ENCODE measurements at places on chromosomes 3 and 15.
A peak's percentile ranks its signal among the peaks of the same experiment; 100 is the strongest.

- DNase-seq, result no peak
Observed at GRCh38 chr15:80052597-80053304, 6.7 kb upstream of the ZFAND6 start.

GRCh38 chr3:159910991-159911663 is 77.5 kb upstream of the IL12A start:
- peak; percentile 13 for DNase-seq

- no peak for DNase-seq
Observed at GRCh38 chr3:187227658-187228258, 30.5 kb downstream of the RTP1 start.

DNA sequence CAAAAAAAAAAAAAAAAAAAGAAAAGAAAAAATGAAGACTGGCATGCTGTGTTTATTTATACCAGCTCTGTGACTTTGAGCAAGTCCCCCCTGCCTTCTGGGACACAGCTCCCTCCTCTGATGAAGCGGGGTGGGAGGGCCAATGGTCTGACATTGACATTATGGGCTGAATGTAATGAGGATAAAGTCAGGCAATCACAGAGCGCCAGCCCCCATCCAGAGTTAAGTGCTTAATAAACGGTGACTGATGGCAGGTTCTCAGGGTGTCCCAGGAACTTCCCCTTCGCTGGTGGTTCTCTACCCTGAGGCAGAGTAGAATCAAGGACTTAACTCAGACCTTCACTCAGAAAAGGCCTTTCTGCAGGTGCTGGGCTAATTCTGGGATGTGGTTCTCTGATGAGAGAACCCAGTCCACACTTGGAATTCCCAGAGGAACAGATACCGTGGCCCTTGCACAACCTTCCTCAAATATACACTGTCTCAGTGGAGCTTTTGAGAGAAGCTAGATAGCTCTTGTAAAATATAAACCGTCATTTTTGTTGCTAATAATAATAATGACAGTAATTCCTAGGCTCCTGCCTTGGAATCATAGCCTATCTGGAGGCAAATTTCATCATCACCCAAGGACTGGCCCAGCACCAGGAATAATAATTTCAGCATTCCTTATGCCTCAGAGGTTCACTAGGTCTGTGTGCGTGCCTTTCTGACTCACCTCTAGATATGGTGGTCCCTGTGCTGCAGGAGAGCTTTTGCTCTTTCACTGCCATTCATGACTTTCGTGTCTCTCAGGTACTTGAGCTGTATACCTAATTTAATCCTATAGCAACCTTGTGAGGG is 115.8 kb downstream of the RPLP1 start:
- DNase-seq, result no peak

- no peak for DNase-seq
Observed at GRCh38 chr15:97941572-97941971, 18.9 kb upstream of the ARRDC4 start.

- peak; percentile 38 for DNase-seq
Observed at GRCh38 chr3:134486577-134487041, 752 bp downstream of the CEP63 start.

- DNase-seq, result no peak
Observed at GRCh38 chr3:39850716-39851032, 41.3 kb downstream of the MYRIP start.

- peak; percentile 13 for DNase-seq
Observed at GRCh38 chr3:35908366-35909232, 269.3 kb downstream of the ARPP21 start.

DNA sequence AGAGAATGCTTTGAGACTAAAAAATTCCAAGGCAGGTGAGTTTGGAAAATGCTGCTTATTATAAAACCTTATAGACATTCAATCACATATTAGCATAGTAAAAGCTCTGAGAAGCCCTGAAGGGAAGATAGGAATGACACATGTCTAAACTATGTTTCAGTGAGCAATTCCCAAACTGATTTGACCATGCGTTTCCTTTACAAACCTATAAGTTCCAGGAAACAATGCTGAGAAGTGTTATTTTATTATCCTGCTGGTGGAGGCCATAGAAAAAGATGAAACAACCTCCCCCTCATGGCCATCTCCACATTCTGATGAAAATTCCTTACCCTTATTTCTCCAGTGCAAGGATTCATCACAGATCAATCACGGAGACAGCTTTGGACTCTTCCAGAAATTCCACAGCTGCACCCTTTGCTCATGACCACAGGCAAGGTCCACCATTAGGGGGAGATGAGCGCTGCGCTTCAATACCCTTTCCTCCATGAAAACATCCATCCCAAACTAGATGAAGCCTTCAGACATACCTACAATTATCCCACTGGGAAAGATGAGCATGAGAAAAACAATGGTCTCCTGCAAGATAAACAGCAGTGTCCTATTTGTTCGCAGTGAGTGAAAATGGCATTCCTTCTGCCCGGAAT is 372.1 kb downstream of the MAGI1 start:
- DNase-seq, result no peak

DNA sequence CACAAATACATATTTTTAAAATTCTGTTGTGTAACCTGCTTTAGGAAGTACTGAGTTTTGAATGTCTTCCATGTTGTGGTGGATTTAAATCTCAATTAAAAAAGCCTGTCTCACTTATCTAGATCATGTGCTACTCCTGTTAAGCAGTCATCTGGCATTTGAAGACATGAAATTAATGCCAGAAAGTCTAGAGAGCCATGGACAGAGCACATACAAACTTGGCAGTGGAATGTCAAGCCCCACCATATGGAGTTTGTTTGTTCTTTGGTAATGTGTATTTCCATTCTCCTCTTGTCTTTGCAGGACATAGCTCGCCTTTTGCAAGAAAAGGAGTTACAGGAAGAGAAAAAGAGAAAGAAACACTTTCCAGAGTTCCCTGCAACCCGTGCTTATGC is 39.3 kb upstream of the UTS2B start:
- DNase-seq, result no peak

DNA sequence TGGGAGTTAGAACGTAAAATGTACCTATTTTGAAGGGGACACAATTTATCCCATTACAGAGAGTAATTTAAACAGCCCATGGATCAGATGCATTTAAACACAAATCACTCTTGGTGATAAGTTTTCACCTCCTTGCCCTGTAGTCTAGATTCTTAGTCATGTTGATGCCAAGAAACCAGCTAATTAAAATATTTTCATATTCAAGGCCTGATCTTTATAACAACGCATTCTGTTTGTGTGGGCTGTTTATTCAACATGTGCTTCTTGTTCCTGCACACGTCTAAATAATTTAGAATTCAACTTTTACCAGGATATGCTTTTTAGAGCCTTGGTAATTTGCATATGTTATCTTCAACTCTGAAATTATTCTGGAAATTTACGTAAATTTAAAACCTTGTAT is 25.8 kb downstream of the SNX1 start:
- no peak for DNase-seq

GRCh38 chr3:31880020-31880419 is 101.0 kb downstream of the OSBPL10 start:
- peak; percentile 58 for DNase-seq

- no peak for DNase-seq
Observed at GRCh38 chr15:95017666-95018328, 786.4 kb downstream of the MCTP2 start.

DNA sequence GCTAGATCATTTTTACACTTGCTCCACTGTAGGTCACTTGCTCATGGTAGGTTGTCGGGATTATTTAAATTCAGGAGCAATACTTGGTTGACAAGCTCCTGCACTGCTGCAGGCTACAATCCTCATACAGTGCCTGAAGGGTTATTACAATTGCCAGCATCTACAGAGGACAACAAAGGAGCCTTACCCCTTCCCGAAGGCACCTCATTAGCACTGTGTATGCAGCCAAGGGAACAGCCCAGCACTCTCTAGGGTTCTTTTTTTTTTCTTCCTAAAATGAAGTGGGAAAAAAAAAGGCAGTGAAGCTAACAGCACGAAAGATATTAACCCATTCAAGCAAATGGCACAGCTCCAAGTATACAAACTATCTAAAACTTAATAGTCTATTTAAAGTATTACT is 142.7 kb downstream of the ULK4 start:
- DNase-seq, result no peak

DNA sequence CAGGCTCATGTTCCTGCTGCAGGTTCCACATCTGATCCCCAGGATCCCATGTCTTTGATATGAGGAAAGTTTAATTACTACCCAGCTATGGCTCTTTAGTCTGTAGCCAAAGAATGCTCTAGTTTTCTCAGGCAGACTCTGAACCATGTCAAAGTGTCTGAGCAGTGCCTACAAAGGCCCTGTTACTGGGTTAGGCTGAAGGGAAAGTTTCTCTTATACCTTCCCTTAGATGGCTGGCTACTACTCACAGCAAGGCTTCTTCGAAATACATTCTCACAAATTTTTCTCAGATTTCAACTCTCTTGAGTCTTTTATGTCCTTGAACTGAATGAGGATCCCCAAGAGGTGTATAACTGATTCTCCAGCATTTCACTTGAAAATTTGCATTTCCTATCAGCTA is 102.4 kb downstream of the NR1D2 start:
- no peak for DNase-seq

DNA sequence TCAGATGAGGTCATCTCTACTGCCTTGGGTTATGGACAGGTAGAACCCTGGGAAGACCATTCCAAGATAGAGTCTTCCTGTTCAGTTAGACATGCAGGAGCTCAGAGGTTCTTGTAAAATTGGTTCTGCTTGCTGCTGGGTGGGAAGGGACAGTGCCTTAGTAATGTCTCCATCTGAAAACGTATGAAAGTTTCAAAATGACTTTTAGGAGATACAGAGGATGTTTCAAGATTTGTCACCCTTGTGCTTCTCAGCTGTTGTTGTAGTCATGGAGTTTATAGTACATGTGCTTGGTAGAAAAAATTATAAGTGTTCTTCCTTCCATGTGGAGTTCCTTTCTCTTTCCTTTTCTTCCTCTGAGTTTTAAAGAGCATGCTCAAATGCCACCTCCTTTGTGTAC is 885.2 kb upstream of the CFAP20DC start:
- DNase-seq, result no peak

DNA sequence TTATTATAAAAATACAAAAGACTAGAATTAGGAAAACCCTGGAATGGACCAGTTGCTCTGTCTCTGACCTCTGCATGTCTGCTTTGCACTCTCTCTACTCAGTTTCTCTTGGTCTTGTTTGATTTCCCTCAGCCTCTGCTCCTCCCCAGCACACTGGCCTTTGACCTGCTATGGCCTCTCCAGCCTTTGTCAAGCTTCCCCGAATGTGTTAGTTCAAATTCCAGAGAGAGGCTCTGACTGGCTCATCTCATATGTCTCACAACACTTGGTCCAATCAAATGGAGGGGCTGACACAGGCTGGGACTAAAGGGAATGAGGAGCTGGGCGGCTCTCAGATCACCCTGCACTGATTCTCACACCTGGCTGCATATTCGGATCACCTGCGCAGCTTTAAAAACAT is 52.4 kb upstream of the CMTM8 start:
- no peak for DNase-seq

DNA sequence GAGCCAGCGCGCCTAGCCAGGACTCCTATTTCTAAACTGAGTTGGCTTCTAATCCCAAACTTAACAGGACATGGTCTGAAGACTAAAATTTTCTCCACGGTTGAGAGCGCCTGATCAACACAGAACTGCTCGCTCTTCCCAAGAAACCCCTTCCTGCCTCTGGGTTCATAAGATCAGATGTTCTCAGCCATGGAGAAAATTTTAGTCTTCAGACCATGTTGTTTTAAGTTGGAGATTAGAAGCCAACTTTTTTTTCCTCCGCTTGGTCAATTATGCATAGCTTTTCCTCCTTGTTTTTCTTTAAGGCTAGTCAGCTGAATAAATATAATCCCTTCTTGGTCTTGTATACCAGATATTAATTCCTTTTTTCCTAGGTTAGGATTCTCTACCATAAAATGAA is 356.6 kb upstream of the ADAMTS9 start:
- no peak for DNase-seq

GRCh38 chr3:171345107-171345843 is 114.9 kb downstream of the TNIK start:
- DNase-seq, result no peak

- DNase-seq, result no peak
Observed at GRCh38 chr3:5198986-5199731, 11.7 kb downstream of the EDEM1 start.

GRCh38 chr3:69130689-69131088 is 8.3 kb upstream of the LMOD3 start:
- DNase-seq, result no peak

DNA sequence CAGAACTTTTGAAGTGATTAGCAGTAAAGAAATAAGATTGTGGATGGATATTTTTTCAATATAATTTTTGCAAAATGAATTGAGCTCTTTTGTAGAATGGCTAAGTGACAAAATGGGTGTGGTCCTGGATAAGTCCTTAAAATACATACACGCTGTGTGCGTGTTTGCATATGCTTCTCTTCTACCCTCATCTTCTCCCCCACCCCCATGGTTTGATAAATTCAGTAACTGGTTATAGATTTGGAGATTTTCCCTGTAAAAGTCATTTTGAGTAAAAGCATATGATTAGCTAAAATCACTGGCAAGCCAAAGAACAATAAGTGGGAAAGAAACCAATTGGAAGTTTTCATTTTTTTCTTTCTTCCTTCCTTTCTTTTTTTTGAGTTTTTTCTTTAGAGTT is 453.9 kb upstream of the MDFIC2 start:
- no peak for DNase-seq

GRCh38 chr3:113614402-113614801 is 82.0 kb downstream of the USF3 start:
- DNase-seq, result no peak

Data from germinal center (tissue), 1 donor.